Cardiac fibroblast (primary cell): ENCODE measurements at places on chromosomes 3 and 15.

GRCh38 chr3:170585937-170586310 is at the start of gene SLC7A14:
Gene SLC7A14, minus strand, starts transcription at chr3:170586075. Its CDS starts 59,139 bp downstream, at chr3:170526936.
- peak; percentile 5 for DNase-seq

DNA sequence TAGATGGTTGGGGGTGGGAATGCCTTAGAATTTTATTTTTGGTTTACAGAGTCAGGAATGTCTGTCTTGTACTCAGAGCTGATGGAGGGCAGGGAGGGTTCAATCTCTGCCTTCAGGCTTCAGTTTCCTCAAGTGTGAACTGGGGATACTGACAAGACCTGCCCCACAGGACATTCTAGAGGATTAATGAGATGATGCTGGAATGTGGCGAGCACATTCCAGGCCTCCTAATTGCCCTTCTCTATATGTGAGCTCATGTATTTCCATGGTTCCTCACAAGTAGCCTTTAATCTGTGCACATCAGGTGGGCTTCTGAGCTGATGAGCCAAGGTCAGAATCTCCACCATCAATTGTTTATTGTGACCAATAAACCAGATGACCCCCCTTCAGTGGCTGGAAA is 90.4 kb downstream of the CACNA2D3 start:
- no peak for DNase-seq

DNA sequence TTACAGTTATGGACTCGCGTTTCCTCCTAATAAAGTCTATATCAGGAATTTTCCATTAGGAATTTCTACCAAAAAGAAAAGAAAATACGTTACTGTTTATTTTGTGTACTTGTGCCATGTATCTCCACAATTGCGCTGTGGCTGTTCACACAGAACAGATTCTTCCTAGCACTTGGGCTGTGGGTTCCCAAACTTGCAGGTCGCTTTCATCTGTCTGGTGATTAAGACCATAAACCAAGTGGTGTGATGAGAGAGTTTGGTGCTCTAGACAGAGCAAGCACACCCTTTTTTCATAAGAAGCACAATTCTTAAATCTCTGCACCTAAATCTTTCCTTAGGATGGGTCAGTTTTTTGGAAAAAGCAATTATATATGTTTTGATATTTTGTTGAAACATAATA is 203.3 kb downstream of the TP63 start:
- DNase-seq: no peak

DNA sequence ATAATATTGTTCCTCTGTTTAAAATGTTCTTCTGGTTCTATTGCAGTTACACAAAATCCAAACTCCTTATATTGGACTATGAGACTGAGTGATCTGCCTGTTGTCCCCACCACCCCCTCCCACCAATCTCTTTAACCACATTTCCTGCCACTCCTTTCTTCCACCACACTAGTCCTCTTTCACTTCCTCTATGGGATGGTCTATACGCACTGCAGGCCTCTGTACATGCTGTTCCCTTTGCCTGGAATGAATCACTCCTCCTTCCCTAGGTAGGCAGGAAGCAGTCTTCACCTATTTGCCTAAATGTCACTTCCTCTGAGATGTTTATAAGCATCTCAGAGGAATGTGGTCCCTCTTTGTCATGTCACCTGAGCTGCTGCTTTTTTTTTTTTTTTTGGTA is 4.0 kb downstream of the MAP2K1 start:
- peak; percentile 60 for DNase-seq

- DNase-seq: peak; percentile 42
These were observed 84.6 kb upstream of the COL6A5 start for GRCh38 chr3:130260918-130261317.

GRCh38 chr15:93943586-93943985 is 287.8 kb upstream of the MCTP2 start:
- DNase-seq: no peak
